Astrocyte (in vitro differentiated cells and primary cell): ENCODE measurements at places on chromosomes 12 and 14.

- DNase-seq = peak; percentile 98
Observed at GRCh38 chr12:8658346-8658745, 4.3 kb downstream of the MFAP5 start.

DNA sequence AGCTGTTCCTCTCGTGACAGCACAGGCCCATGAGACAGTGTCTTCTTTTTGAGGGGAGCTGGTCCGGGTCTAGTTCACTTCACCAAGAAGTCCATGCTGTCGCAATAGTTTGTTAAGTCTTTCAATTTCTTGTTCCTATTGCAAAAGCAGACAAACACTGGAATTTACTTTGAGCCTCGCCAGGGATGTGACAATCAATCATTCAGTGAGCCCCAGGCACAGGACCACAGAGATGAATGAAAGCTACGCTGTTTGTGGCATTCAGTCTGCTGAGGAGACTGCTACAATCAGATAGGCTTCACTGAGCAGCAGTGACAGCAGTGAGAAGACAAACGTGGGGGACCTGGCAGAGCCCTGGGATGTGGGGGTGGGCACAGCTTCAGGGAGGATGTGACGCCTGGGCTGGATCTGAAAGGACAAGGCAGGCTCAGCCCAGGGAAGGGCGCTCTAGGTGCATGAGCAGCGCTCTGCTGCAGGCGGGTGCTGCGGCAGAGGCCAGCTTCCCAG lies 35.5 kb downstream of the TCTN1 start:
- no peak for DNase-seq

GRCh38 chr12:67413577-67413976 lies 144.4 kb downstream of the CAND1 start:
- DNase-seq = no peak

DNA sequence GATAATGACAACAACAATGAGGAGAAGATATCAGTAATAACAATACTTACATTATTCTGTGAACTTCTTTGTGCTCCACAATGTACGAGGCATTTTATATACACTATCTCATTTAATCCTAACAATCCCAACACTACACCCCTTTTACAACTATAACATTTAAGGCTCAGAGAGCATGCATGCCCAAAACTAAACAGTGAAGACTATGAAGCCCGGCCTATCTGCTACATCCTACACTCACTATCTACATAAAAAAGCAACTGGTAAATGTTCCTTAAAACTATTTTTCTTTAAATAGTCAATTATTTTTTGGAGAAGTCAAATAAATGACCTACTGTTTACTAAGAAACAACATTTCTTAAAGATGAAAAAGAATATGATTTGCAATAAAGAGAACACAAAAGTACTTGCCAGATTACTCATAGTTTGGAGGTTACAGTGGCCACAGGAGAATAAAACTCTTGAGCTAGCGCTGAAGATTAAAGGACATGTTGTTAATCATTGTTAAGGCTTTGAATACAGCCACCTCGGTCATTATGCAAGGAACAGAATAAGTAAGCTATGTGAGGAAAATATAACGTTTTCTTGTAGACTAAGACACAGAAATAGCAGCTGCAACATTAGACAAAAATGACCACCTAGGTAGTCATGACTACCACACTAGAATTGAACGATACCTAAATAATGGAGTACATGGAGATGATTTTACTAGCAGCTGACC lies 56.7 kb downstream of the EPS8 start:
- DNase-seq = peak; percentile 77

DNA sequence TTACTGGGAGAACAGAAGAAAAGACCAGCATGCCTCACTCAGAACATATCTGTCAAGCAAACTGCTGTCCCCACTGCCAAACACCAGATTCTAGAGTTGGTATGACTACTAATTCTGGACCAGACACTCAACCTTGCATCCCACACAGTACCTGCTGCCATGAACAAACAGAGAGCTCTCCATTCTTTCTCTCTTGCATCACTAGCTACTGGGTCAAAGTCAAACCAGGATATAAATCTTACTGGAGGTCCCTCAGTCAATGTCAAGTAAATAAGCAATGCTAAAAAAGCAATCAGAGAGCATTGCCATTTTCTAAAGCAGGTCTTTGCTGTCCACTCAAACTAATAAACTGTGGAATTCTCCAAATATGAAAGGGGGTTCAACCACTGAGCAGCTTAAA lies 452.4 kb upstream of the SEL1L start:
- no peak for DNase-seq

GRCh38 chr12:132728502-132728901 lies 17.9 kb downstream of the PGAM5 start:
- no peak for DNase-seq

DNA sequence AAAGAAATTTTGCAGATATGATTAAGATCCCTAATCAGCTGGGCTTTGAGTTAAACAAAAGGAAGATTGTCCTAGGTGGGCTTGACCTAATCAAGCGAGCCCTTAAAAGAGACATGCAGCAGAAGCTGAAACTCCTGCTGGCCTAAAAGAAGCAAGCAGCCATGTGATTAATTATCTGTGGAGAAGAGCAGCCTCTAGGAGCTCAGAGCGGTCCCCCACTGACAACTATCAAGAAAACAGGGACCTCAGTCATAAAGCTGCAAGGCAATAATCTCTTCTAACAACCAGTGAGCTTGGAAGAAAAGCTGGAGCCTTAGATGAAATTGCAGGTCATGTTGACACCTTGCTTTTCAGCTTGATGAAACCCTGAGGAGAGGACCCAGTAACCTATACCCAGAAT lies 288.9 kb upstream of the CLEC14A start:
- no peak for DNase-seq

DNA sequence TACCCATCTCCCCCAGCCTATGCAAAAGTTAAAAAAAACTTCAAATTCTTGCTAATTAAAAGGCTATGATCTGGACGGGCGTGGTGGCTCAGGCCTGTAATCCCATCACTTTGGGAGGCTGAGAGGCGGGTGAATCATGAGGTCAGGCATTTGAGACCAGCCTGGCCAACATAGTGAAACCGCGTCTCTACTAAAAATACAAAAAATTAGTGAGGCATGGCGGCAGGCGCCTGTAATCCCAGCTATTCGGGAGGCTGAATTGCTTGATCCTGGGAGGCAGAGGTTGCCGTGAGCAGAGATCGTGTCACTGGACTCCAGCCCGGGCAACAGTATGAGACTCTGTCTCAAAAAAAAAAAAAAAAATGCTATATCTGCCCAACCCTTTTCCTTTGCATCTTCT lies 925.4 kb downstream of the GALC start:
- no peak for DNase-seq

GRCh38 chr14:22099942-22100763 lies 426.5 kb upstream of the OR4E1 start:
- peak; percentile 3 for DNase-seq

GRCh38 chr14:89237921-89238529 lies 179.0 kb downstream of the FOXN3 start:
- DNase-seq = no peak

GRCh38 chr12:83113945-83114344 lies 427.2 kb downstream of the TMTC2 start:
- no peak for DNase-seq
